ENCODE measurements at places on chromosomes 16 and 17.

DNA sequence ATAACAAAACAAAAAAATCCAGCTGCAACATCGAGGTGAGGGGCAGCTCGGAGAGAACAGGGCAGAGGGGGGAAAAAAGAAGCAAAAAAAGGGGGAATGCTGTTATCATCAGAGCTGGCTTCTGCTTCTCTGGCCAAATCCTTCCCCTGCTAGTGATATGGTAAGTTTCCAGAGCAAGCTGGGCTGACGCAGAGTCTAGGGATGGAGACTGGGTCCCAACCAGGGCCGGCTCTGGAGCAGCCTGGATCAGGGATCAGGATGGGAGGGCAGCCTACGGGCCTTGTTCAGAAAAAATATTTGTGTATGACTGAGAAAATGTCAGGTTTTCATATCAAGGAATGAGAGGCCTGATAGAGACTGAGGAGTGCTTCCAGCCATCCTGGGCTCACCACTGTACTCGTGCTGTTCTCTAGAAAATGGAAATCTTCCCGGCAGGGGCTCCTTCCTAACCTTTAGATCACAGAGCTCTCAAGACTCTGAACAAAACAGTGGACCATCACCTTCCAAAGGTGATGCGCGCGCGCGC lies 726 bp upstream of the C1QTNF1 start:
- no peak for DNase-seq

- DNase-seq = no peak
Observed at GRCh38 chr16:14240964-14241363, 169.8 kb downstream of the MRTFB start.

DNA sequence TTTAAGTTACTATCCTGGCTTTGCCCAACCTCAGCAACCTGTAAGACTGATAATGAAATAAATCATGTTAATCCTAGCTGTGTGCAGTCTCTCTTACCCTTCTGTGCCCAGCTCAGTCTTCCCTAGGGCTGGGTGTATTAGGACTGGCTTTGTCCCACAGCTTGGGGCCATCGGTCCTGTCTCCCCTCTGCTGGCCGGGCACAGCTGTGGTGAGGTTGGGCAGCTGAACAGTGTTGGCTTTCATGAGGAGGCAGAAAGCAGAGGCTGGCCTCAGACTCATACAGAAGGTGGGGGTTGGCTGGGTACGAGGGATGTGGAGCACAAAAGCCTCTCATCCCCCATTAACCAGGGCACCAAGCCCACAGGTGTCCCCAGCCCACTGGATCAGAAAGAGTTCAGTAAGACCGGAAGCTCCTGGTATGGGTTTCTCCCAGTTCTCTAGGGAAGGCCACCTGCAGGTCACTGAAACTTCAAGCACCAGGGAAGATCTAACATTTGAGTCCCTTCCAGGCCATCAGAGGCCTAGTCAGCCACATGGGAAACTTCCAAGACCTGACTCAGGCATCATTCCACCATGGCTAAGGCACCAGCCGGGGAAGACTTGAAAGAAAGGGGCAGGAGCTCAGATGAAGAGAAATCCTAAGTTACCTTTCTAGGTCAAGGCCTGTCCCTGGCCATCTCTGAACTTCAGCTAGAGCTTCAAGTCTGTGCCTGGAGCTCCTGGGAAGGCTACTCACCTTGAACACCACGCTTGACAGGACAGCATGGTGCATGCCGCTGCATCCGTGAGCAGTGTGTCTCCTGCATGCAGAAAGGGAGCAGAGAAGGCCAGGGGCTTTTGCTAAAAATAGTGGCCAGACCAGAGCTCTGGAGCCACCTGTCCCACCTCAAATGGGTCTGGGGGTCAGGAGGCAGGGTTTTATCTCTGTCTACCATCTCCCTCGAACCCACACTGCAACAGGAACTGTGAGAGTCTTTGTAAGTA lies 8.8 kb downstream of the CNP start:
- no peak for DNase-seq

GRCh38 chr16:72928090-72928981 lies 119.6 kb downstream of the ZFHX3 start:
- DNase-seq = no peak

GRCh38 chr17:41413353-41413957 lies 10.9 kb downstream of the KRT37 start:
- no peak for DNase-seq

DNA sequence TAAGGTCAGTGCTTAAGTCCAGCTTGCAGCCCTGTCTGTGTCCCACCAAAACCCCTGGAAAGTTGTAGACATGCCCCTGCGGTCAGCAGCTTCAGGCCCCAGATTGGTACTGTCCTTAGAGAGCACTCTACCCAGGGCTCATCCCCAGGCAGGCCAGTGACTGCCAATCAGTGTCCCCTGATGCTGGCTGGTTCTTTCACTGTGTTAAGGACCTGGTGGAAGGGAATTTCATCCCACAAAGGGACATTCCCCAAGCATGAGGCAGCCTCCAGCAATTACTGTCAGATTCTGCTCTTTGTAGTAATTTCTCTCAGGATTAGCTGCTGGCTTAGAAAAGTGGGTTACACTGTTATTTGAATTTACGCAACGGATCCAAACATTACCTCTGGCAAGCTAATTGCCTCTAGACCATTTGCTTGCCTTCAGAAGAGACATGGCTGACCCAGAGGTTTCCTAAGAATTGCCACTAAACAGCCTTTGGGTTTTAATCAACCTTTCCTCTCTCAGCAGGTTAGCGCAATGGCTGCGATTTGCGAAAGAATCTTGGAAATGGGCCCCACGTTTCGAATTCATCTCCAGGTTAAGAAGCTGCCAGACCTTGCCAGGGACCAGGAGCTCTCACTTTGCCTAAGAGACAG lies 5.9 kb downstream of the IRX6 start:
- DNase-seq = no peak

GRCh38 chr16:73063854-73064211 lies 15.9 kb upstream of the ZFHX3 start:
- DNase-seq = no peak

- no peak for DNase-seq
Observed at GRCh38 chr17:29837531-29837930, 92.5 kb downstream of the SSH2 start.

GRCh38 chr17:27572665-27573064 lies 58.3 kb upstream of the LGALS9 start:
- DNase-seq = no peak

- no peak for DNase-seq
Observed at GRCh38 chr17:77930780-77931768, 27.4 kb upstream of the TNRC6C start.

DNA sequence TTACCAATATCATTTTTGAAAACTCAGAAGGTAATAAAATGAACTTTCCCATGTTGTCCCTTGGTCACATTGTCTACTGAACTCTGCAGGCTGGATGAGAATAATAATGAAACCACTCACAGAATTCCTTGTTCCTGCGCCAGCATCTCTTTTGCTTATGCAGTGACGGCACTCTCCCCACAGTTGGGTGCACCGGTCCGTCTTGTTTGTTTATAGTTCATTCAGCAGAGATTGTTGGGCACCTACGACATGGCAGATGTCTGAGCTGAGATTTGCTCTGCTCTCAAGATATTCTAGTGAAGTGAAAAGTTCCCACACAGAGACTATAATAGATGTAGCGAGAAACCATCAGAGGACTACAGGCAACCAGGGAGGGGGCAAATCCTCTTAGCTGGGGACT lies 375.7 kb upstream of the CDH11 start:
- no peak for DNase-seq

DNA sequence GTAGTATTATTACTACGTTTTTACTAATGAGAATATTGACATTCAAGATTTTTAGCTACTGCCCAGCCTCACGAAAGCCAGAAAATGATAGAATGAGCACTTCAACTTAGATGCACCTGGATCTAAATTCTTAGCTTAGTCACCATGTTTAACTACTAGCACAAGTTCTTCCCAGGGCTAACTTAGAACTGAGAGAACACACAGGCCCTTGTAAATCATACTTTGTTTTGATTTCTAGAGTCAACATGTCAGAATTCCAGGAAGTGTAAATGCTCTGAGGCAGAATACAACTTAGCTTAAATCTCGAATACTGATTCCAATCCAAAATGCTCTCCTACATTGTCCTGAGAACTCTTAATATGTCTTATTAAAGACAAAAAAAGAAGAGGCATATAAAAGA lies 6.8 kb upstream of the ACSM1 start:
- no peak for DNase-seq

- DNase-seq = no peak
Observed at GRCh38 chr16:26211542-26211941, 519.8 kb downstream of the HS3ST4 start.

GRCh38 chr16:64412578-64413280 lies 709.1 kb downstream of the CDH11 start:
- no peak for DNase-seq
